Natural killer cell treated with Interleukin-12 subunit alpha and Interleukin-12 subunit beta and Interleukin-15 and Interleukin-18, amount 100 ng/mL, for 72 hours (primary cell): ENCODE measurements at places on chromosomes 12 and 14. TPM values are rescaled to one million over a fixed set of nuclear protein-coding genes. Genes with fewer than 3 reads are reported as not detected.

The C12orf54 gene
- total RNA-seq: not detected

The DBX2 gene
- total RNA-seq: not detected

The CLEC4A gene
- total RNA-seq: not detected

The TAS2R42 gene
- total RNA-seq: not detected

The LPAR5 gene
- total RNA-seq: 5.6 TPM

The ADAMTS20 gene
- not detected for total RNA-seq

The GATC gene
- 31.8 TPM for total RNA-seq
